ENCODE measurements at places on chromosomes 4 and X. TPM values are rescaled to one million over a fixed set of nuclear protein-coding genes. Genes with fewer than 3 reads are reported as not detected.

CXorf51A gene
- polyA plus RNA-seq, result not detected

DNA sequence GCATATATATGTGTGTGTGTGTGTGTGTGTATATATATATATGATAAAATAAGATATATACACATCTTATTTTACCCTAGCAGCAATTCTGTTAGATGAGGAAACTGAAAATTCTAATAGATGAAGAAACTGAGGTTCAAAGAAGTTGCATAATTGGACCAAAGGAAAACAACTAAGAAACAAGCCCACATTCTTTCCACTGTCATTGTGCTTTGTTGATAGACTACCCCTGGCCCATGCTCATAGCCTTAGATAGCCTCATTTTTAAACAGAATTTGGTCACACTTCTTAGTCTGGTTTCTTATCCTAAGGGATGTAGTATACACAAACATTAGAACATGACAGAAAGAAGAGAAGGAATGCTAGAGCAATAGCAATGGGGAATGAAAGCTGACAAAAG lies 138.8 kb downstream of the NDST3 start:
- no peak for DNase-seq

STPG2 gene
- polyA plus RNA-seq, result 0.40 TPM

NWD2 gene
- polyA plus RNA-seq, result 0.25 TPM

VCX gene
- polyA plus RNA-seq, result not detected

Data from right renal cortex interstitium (tissue), 3 donors.